ENCODE measurements at places on chromosomes 2 and 18.

- DNase-seq, result no peak
Observed at GRCh38 chr2:47091118-47091517, 64.0 kb downstream of the STPG4 start.

GRCh38 chr18:14767474-14767873 lies 19.5 kb downstream of the ANKRD30B start:
- DNase-seq, result no peak

DNA sequence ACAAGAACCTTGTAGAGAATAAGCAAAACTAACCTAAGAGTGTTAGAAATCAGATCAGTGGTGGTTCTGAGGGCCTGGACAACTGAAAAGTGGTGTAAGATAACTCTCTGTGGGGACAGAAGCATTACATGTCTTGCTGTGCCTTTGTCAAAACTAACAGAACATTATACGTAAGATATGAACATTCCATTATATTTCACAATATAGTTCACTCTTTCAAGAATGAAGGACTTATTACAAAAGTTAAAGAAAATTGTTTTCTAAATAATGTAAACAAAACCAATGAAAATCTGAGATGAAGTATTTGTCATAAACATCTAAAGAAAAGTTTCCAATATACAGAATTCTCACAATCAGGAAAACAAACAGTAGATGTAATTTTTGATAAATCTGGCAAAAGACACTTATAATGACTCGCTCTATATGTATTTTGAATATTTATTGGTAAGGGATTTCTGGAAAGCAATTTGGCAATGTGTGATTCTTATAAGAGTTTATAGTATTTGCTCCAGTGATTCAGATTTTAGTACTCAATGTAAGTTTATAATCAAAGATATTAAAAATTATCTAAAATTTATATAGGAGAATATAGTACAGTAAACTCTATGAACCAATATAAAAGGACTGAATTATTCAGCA lies 258.4 kb downstream of the CD226 start:
- no peak for DNase-seq

DNA sequence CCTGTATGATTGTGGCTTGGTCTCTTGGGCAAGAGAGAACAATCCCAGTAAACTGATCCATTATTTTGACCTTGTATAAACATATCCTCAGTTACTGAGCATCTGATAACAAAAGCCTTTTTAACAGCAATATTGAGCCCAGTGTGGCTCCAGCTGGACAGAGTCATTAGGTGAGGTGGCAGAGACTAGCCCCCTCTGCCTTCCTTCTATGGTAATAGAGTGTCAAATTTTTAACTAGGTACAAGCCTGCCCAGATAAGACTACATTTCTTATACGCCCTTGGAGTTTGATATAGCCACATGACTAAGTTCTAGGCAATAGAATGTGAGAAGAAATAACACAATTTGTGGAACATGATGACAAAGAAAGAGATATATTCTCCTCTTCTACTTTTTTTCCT lies 56.2 kb downstream of the HNMT start:
- no peak for DNase-seq

- no peak for DNase-seq
Observed at GRCh38 chr2:173909846-173910245, 55.3 kb downstream of the SP3 start.

DNA sequence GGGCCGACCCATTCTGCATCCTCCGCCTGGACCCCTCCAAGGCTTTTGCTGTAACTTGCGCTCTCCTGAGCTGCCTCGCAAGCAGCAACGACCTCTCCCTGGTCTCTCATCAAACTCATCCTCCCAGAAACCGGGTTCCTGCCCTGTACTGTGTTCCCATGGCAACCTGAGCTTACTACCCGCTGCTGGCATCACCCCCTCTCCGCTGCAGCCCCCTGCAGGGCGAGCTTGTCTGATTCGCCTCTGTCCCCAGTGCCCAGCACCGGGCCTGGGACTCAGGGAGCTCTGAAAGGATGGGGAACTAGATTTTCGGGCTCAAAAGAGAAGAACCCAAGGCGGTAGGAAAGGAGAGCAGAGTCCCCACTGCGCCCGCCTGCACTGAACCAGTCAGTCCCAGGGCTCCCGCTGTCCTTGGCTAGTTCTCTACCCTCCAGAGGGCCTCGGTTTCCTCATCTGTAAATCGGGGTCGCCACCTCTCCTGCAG lies 463 bp downstream of the HS1BP3 start:
- DNase-seq, result peak; percentile 42

DNA sequence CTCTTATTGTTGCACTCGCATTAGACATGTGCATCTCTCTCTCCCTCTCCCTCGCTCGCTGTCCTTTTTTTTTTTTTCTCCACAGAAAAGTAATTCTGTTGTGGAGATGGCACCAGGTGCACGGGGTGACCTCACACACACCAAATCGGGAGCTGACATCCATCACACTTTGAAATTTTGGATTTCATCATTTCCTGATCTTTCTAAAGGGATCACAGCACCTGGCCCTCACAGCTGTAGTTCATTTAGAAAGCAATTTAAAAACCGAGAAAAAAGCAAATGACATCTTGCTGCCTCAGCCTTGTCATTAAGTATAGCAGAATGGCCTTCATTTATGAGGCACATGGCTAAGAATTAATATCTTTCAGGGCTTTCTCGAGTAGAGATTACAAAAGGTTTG lies 717.2 kb downstream of the RNF144A start:
- DNase-seq, result no peak

DNA sequence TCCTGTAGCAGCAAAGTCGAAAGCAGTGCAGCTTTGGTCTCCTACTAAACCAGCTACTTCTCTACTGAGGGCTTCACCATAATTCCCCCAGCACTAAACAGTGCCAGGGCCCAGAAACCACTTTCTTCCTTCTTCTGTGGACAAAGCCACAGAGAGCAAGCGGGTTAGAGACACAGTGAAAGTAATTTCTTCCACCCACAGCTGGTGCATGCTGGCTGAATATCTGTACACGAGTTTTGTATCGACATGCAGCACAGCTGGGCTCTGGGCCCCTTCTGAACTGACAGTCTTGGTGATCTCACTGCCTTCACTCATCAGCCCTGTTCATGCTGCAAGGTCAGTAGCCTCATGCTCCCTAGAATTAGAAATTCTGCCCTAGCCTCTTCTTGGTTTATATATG lies 74.0 kb upstream of the SULT1C3 start:
- no peak for DNase-seq

DNA sequence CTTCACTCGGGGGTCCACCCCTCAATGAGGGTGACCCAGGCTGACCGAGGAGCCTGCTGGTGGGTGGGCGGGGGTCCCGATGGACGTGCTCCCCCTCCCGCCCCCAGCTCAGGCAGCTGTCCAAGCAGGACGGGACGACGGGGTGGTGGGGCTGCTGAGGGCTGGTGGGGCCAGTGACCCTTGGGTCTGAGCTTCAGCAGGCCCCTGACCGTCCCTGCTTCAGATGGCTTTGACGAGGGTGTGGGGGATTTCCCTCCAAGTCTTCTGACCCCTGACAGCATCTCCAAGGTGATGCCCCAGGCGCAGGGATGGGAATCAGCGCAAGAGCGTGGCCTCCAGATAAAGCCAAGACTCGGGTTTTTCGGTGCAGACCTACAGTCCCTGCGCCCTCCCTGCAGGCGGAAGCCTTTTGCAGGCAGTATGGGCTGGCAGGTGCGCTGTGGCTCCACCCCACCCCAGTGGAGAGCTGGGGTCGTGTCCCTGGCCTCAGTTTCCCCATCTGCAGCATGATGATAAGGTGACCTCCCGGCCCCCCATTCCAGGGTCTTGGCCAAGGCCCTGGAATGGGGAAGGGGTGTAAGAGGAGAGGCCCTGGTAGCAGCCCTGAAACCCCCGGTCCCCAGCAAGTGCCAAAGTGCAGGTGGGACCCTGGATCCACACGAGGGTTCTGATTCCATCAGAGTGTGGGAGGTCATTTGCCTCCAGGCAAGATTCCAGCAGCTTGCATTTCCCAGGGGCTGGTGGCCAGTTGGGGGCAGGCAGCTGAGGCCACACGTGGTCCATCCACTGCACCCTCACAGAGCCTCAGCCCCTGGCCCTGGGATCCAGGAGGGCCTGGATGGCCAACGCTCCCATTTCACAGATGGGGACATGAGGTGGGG lies 8.7 kb downstream of the CROCC2 start:
- DNase-seq, result no peak

DNA sequence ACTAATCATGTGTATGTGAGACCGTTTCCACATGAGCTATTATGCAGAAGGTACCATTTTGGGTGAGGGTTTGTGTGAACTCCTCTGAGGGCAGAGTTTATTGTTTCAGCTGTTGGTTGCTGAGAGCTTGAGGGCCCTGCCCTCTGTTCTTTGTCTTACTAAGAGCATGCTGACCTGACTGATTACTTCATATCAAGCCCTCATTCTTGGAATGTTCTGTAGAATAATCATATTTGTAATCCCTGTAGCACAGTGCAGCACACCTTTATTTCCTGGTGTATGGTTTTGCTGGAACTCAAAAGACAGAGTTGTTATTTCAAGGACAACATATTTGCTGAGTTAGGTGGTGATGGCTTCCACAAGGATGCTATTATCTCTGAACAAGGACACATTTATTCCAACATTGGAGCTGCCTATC lies 118.5 kb downstream of the GALNT3 start:
- DNase-seq, result no peak

GRCh38 chr2:150640039-150640438 lies 152.6 kb upstream of the RND3 start:
- no peak for DNase-seq

DNA sequence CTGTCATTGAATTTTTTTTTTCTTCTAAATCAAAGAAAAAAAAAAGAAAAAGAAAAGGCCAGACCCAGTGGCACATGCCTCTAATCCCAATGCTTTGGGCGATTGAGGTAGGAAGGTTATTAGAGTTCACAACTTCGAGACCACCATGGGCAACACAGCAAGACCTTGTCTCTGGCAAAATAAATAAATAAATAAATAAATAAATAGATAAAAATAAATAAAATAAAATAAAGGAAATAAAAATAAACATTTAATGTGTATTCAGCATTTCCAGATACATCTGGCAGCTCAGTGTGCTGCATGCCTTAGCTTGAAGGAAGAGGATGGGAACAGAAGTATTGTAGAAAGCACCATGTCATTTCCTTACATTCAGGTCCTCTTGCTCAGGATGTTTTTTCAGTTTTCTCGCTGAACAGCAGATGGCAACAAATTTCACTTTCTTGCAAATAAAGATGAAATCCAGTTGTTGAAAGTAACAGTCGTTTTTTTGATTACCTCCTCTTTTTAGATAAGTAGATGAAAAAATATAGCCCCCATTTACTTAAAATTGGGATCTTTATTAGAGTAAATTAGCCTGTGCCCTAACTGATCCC lies 25.7 kb upstream of the FAM178B start:
- DNase-seq, result no peak

DNA sequence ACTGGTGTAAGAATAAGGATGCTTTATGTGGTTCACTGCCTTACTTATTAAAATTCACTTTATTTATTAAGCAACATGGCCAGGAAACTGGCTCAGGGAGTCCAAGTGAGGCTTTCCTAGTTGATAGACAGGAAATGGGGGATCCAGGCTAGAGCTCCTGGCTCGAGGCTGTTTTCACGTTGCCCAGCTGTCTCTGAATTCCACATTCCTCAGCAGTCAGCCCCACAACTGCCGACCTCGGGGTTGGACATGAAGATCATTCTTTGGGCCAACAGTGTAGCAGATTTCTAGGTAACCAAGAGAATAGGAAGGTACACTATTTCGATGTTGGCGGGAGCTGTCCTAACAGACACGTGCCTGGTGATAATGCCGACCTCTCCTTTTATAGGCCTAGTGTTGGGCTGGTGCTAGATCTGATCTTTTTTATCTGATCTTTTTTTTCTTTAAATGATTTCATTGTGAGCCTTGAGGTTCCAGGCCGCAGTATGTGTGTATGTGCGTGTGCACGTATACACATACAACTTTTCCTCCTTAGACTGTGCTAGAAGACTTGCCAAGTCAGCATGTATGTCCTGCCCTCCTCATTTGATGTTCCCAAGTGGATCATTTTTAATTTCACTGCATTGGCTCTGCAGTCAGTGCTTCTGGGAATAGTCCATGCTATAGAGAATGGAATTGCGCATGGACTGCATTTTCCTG lies 103.5 kb downstream of the CABLES1 start:
- peak; percentile 78 for DNase-seq

- no peak for DNase-seq
Observed at GRCh38 chr18:22900558-22901238, 32.4 kb upstream of the RBBP8 start.

- DNase-seq, result no peak
Observed at GRCh38 chr2:200654823-200655222, 69.0 kb downstream of the AOX1 start.

- no peak for DNase-seq
Observed at GRCh38 chr2:12282780-12283695, 433.7 kb upstream of the TRIB2 start.

DNA sequence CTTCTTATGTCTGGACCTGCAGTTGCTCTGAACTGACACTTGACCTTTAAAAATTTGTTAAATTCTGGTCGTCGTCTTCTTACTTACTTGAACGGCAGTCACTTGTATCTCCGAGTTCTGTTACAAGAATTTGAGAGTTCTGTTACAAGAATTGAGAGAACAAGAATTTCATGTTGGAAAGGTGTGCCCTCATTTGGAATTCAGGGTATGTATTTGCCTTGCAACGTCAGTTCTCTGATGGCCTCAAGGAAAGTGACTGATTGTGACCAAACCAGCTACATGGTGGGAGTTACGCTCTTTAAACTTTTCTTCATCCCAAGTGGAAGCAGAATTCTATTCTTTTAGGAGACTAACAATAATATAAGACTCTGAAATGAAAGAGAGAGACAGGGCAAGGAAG lies 320.0 kb upstream of the TRIB2 start:
- DNase-seq, result no peak

- DNase-seq, result no peak
Observed at GRCh38 chr2:240499309-240500301, 58.2 kb downstream of the ANKMY1 start.

DNA sequence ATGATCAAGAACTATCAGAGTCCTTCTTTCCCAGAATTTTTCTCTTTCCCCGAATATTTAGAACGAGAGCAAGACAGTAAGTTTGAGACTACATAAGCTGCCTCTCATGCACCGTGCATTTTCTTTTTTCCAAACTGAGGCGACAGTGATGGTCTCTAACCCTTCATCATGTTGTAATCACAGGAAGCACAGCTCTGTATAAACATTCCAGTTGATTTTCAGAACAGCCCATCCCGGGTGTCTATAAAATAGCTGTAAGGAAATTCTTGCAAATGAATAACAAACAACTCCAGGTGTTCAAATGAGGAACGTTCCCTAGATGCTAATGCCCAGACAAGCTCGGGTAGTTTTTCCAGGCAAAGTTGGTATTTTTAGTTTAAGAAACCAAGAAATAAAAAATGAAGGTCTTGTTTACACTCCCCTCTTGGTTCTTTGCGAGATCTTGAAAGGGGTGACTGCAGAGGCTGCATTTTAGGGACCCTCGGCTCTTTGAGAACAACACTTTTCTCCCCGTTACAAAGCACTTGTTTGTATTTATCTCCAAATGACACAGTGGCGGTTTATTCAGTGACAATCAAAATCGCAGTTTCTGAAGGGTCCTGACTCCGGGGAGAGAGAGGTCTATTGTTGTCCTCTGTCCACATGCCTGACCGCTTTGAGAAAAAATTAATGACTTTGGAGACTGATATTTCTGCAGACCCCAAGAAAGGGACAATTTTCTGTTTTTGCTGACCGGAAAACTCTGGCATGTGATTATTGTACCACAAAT lies 101.1 kb upstream of the NCK2 start:
- DNase-seq, result no peak

Measured in ELF-1 (cell line).